Frontal cortex (tissue), 4 donors: ENCODE measurements at places on chromosomes 2 and 18. TPM values are rescaled to one million over a fixed set of nuclear protein-coding genes. Genes with fewer than 3 reads are reported as not detected.

GRCh38 chr2:32402091-32402490, 45.3 kb downstream of the BIRC6 start:
- no peak for DNase-seq

- no peak for DNase-seq
These were observed 84.0 kb downstream of the RTN4 start for GRCh38 chr2:54966165-54966832.

Gene TMEM198
- total RNA-seq = 14.7 TPM

Gene POTEC
- total RNA-seq = under 0.01 TPM
